Cardiac muscle cell (in vitro differentiated cells and primary cell): ENCODE measurements at places on chromosomes 6 and 20. TPM values are rescaled to one million over a fixed set of nuclear protein-coding genes. Genes with fewer than 3 reads are reported as not detected.
A peak's percentile ranks its signal among the peaks of the same experiment; 100 is the strongest.

- peak; percentile 52 for DNase-seq
These were observed 1760.2 kb upstream of the DEFB115 start for GRCh38 chr20:29497261-29497671.

- DNase-seq: peak; percentile 39
These were observed 83.8 kb downstream of the GCLC start for GRCh38 chr6:53461041-53461656.

DNA sequence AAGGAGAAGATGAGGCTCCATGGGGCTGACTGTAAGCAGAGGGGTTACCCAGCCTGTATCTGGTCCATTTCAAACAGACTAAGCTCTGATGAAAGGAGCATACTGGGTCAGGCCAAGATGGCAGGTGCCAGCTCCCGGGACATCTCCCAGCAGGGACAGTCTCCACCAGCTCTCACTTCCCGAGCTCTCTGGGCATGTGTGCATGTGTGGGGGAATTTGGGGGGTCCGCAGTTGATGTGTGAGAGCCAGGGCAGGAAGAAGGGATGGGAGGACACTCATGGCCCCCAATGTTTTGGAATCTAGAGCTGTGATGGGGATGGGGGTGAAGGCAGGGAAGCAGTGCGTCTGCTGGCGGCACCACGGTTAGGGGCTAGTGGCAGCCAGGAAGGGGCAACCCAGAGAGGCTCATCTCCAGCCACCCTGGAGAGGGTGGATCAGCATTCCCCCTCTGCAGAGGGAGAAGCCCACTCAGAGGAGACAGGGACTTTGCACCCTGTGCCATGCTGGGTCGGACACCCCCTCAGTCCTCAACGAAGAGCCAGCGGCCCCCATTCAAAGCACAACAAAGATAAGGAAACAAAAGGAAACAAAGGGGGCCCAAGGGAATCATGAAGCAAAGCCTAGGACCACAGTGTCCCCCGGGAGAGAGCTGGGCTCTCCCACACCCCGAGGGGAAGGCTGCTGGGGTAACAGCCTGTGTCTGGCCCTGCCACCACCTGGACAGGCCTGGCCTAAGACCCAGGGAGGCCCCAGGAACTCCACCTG, 52.4 kb downstream of the DSTN start:
- DNase-seq: no peak

Gene WFDC10B
- total RNA-seq: not detected in 2 replicates

Gene TREML1
- total RNA-seq: not detected in 2 replicates

Gene BLOC1S5
- total RNA-seq: 10.2 and 12.0 TPM in 2 replicates

Gene AAR2
- total RNA-seq: 33.5 and 36.0 TPM in 2 replicates

DNA sequence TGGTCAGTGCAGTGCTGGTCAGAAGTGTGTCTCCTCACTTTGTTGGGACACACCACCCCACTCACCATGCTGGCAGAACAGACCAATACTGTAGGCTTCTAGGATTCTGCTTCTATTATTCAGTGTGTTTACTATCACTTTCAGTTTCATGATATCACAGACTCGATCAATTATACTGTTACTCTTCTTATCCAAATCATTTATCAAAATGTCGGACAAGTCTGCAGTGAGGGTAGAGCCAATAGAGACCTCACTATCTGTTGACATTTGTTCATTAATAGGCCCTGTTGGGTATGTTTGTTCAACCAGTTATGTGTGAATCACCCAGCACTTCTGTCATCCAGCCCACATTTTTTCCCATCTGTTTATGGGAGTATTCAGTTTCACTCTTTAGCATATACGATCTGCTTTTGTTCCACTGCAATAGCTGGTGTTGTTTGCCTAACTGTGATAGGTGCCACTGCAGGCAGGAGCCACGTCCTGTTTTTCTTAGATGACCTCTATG, 140.1 kb downstream of the NRN1 start:
- no peak for DNase-seq

GRCh38 chr6:1031720-1032119, 280.2 kb upstream of the FOXQ1 start:
- no peak for DNase-seq

DNA sequence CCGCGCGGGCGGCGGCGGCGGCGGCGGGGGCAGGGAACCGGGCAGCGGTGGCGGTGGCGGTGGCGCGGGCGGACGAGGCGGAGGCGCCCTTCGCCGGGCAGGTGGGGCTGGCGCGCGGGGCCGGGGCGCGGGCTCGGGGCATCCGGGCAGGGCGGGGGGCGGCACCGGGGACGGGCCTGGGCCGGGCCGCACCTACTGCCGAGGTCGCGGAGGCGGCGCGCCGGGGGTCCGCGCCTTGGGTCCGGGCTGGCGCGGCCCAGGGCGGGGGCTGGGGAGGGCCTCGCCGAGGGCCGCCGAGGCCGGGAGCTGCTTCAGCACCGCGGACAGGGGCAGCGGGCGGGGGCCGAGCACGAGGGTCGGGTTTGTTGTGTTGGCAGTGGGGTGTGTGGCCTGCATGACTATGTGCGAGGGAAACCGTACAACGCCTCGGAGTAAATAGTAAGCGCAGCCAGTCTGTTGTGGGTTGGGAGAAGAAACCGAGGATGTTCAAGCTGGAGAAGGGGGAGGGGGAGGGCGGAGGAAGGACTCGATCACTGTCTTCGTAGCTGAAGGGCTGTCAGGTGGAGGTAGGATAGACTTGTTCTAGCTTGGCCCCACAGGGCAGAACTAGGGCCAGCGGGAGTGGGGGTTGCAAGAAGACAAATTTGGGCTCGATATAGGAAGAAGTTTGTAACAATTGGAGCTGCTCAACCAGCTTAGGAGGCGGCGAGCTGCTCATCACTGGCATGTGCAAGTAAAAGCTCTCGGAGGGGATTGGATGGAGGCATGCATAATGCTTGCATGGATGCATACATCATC, 593 bp downstream of the MMP24 start:
- DNase-seq: peak; percentile 62

GRCh38 chr6:24031496-24031895, 94.5 kb upstream of the NRSN1 start:
- no peak for DNase-seq

DNA sequence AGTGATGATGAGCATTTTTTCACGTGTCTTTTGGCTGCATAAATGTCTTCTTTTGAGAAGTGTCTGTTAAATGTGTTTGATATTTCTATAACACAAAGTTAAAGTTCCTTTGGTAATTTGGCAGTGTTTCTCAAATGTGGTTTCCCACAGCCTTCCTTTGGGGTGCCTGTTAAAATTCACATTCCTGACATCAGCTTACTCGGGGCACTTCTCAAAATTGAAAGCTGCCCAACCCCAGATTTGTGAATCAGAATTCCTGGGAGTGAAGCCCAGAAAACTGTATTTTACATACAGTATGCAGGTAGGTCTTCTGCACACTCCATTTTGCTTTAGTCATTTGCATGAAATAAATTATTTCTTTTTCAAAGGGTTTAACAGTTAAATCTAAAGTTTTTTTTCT, 207.9 kb downstream of the GMPR start:
- DNase-seq: no peak

- DNase-seq: no peak
These were observed 33.4 kb upstream of the MRPS18A start for GRCh38 chr6:43720999-43721398.

GRCh38 chr6:159941286-159942113, 27.4 kb upstream of the IGF2R start:
- DNase-seq: peak; percentile 71

Gene DDX43
- not detected in 2 replicates for total RNA-seq

DNA sequence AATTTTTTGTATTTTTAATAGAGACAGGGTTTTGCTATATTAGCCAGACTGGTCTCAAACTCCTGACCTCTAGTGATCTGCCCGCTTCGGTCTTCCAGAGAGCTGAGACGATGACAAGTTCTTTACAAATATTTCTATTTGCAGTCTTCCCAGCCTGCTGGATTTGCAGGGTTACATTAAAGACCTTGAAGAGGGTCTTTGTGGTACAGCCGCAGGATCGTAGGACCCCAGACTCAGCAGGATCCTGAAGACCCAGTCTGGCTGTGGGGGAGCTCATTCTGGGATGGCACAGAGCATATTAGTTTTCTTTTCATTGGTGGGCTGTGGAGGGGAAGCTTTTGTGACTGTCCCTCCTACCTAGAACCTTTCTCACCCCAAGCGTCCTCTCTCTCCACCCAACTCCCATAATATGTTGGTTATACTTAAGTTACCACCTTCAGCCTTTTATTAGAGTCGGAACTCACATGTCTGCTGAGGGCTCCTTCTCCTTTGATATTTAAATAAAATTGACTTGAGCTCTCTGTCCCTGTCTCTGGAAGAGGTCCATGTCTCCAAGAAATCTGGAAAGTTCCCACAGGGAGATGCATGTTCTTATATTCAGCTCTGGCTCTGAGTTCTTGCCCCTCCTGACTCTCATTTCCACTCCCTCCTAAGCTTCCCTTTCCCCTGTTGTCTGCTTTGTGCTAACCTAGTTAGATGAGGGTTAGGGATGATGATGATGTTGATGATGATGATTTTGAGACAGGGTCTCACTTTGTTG, 72.0 kb downstream of the TIAM2 start:
- DNase-seq: no peak

Gene ADAM33
- 0.07 and 1.3 TPM in 2 replicates for total RNA-seq

Gene ADGRG6
- total RNA-seq: 8.7 and 12.9 TPM in 2 replicates

Gene PDE7B
- total RNA-seq: 0.04 and 0.60 TPM in 2 replicates

- peak; percentile 84 for DNase-seq
These were observed 71.4 kb upstream of the TULP1 start for GRCh38 chr6:35583893-35584688.
